CD4-positive, alpha-beta T cell treated with Interleukin-21 for 1 hour (primary cell): ENCODE measurements at places on chromosomes 5 and 9.

- DNase-seq: no peak
These were observed 195.7 kb upstream of the TUT7 start for GRCh38 chr9:86549920-86550319.

DNA sequence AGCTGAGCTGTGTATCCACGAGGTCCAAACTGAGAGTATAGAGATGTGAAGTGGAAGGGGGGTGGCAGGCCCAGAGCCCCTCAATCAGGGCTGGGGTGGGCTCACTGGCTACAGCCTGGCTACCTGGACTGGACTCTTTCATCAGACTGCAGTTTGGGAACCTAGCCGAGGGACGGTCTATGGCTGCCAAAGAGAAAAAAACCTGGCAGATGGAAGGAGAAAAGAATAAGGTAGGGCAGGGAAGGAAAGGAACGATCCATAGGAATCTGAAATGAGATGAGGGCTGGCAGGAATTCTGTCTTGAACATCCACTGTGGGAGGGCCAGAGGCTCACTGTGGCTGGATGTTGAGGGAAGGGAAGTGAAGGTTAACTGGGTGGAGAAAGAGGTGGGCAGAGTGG lies 224.4 kb upstream of the PANK3 start:
- no peak for DNase-seq

- DNase-seq: no peak
These were observed 3.5 kb upstream of the ZNF366 start for GRCh38 chr5:72510610-72511181.

- DNase-seq: no peak
These were observed 4.8 kb downstream of the N4BP3 start for GRCh38 chr5:178117923-178118701.

- DNase-seq: no peak
These were observed 143.3 kb downstream of the TTLL11 start for GRCh38 chr9:121949766-121950165.

DNA sequence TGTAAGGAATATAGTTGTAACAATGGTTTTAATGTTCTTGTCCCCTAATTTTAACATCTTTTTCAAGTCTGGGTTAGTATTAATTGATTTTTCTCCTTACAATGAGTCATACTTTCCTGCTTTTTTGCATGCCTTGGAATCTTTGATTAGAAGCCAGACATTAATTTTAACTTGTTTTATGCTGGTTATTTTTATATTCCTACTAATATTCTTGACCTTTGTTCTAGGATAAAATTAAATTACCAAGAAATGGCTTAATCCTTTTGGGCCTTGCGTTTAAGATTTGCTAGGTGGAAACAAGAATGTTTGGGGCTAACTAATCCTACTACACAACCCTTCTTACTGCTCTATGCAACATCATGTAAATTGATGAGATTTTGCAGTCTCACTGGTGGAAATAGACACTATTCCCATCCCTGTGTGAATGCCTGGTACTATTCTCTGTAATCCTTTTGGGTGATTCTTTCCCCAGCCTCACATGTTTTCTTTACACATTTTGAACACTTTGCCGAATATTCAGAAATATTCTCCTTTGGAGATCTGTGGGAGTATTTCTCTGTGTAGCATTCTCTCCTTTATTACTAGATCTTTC lies 47.2 kb downstream of the ZCCHC7 start:
- no peak for DNase-seq

GRCh38 chr5:112996830-112997374 lies 20.3 kb downstream of the DCP2 start:
- DNase-seq: no peak

- no peak for DNase-seq
These were observed 44.2 kb upstream of the PHF2 start for GRCh38 chr9:93532141-93532540.

DNA sequence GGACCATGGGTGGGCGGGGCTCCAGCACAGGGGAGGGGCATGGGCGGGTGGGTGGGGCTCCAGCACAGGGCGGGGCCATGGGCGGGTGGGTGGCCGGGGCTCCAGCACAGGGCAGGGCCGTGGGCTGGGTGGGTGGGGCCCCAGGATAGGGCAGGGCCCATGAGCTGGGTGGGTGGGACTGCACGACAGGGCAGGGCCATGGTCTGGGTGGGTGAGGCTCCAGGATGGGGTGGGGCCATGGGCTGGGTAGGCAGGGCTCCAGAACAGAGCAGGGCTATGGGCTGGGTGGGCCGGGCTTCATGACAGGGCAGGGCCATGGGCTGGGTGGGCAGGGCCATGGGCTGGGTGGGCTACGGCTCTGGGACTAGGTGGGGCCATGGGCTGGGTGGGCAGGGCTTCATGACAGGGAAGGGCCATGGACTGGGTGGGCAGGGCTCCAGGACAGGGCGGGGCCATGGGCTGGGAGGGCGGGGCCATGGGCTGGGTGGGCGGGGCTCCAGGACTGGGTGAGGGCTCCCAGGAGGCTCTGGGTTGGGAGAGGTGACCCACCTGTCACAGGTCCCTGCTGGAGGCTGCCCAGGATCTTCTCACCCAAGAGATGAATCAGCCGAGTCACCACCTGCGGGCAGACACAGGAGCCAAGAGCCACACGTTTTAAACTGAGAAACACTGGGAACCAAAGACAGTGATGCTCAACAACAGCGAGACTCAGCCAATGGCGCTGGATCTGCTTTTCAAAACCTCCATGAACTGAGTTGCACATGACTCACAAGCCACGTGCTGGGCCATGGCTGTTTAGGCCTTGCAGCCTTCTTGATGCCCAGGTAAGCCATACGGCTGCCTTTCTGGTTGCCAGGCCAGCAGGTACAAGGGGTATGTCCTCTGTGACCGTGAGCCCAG lies 33.6 kb upstream of the NSMF start:
- DNase-seq: peak; percentile 16

- no peak for DNase-seq
These were observed 91.7 kb upstream of the GDNF start for GRCh38 chr5:37931541-37931940.

GRCh38 chr9:14303100-14303499 lies 10.8 kb downstream of the NFIB start:
- no peak for DNase-seq

DNA sequence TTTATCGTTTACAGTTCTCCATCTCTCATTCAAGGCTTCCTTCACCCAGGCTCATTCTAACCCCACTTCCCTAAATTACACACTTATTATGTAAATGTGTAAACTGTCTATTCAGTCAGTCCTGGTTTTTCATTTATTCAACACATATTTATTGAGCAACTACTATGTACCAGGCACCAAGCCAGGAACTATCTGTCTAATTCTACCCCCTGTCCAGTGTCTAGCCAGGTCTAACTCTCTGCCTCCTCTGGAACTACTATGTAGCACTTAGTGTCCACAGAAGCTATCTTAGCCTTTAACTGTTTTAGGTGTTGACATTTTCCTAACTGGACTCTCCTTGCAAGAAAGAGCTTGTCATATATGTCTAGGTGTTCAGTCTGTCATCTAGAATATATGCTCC lies 56.5 kb downstream of the PDE4D start:
- DNase-seq: no peak
